A549 (cell line): ENCODE measurements at places on chromosomes 4 and X. TPM values are rescaled to one million over a fixed set of nuclear protein-coding genes. Genes with fewer than 3 reads are reported as not detected.

- no peak for DNase-seq
Measured at GRCh38 chr4:91037951-91038350, 910.8 kb downstream of the CCSER1 start.

DNA sequence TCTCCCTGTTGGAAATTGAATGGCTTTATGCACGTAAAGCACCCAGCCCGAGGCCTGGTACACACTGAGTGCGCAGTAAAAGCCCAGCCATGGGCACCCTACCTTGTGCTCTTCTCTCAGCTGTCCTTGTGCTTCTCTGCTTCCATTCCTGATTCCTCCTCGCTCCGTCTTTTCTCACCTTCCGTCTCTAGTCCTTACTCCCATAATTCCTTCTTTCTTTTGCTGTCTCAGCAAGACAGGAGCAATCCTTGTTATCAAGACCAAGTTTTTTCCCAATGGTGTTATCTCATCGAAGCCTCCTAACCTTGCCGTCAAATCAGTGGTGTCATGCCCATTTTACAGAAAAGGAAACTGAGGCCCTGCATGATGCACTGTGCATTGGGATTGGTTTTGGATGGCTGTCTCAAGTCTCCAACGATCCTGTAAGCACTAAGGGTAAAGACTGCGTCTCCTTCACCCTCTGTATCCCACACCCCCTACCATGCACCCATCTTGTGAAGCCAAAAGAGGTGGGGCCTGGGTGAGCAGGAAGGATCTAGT is 30.1 kb downstream of the CYTL1 start:
- DNase-seq = no peak

- DNase-seq = no peak
Measured at GRCh38 chrX:96551322-96551872, 133.2 kb upstream of the DIAPH2 start.

RENBP gene
- not detected in 3 replicates for polyA plus RNA-seq

SLC35A2 gene
- polyA plus RNA-seq = 42.3 to 50.2 TPM (median 49.0 TPM) in 3 replicates
